Kidney (tissue), 22 donors: ENCODE measurements at places on chromosomes 13 and 19.

DNA sequence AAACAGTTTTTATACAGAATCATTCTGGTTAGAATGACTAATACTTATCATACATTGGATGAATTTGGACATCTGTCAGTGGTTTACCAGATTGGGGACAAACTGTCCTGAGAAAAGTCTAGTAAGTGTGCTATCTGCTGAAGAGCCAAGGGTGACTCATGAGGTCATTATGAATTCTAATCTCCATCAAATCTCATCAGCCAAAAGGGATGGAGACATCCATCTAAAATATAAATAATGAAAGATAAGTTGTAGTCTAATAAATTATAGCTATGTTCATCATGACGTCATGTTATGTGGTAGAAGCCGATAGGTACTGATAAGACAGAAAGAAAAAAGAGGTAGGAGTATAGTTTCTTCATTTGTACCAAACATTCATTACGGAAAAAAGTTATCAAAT, 804.4 kb downstream of the PCDH9 start:
- H3K4me1 ChIP-seq = no peaks in the 10 kb centered on the region
- no peaks in the 10 kb centered on the region for H3K36me3 ChIP-seq
- H3K4me3 ChIP-seq = no peak overlapping the region
- H3K27me3 ChIP-seq = no peaks in the 10 kb centered on the region
- H3K27ac ChIP-seq = no peak overlapping the region

GRCh38 chr13:44752164-44752563, 176.0 kb upstream of the TSC22D1 start:
- H3K4me1 ChIP-seq = no peaks in the 10 kb centered on the region
- no peak overlapping the region for H3K4me3 ChIP-seq
- no peak overlapping the region for H3K27ac ChIP-seq
- H3K27me3 ChIP-seq = no peaks in the 10 kb centered on the region

GRCh38 chr13:73808318-73808717, 325.9 kb downstream of the KLF12 start:
- H3K27ac ChIP-seq = no peak overlapping the region
- no peak for DNase-seq
- no peak overlapping the region for H3K4me3 ChIP-seq
- no peaks in the 10 kb centered on the region for H3K27me3 ChIP-seq
- H3K4me1 ChIP-seq = no peaks in the 10 kb centered on the region
- no peaks in the 10 kb centered on the region for H3K36me3 ChIP-seq

DNA sequence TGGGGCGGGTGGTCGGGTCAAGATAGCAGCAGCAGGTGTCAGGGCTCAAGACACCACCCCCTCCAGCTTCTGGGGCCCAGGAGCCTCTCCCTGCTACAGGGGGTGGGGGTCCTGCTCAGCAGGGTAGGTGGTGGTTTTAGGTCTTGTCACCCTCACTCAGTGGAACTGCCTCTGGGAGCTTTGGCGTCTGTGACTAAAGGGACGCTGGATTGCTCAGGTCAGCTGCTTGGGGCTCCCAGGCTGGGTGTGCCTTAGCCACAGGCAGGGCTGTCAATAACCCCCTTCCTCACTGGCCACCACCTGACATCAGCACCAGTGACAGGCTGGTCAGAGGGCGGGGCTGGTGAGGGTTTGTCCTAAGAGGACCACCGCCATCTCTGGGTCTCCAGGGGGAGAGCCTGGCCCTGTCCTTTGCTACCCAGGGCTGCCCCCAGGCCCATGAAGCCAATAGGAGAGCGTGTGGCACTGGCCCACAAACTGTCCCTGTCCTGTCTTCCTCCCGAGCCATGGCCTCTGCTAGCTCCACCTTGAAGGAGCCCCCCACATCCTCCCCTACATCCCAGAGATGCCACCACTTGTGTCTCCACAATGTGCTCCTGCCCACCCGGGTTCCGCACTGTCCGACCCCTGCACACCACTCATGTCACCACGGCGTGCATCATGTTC, 36.4 kb downstream of the MAU2 start:
- no peaks in the 10 kb centered on the region for H3K27me3 ChIP-seq
- peaks cover 27% of the 10 kb centered on the region for H3K36me3 ChIP-seq
